ENCODE measurements at places on chromosomes 4 and X.

GRCh38 chrX:97995834-97996233 is 1112.1 kb downstream of the RPA4 start:
- no peak for DNase-seq

- DNase-seq, result no peak
Observed at GRCh38 chr4:151481813-151482212, 72.8 kb downstream of the FHIP1A start.

DNA sequence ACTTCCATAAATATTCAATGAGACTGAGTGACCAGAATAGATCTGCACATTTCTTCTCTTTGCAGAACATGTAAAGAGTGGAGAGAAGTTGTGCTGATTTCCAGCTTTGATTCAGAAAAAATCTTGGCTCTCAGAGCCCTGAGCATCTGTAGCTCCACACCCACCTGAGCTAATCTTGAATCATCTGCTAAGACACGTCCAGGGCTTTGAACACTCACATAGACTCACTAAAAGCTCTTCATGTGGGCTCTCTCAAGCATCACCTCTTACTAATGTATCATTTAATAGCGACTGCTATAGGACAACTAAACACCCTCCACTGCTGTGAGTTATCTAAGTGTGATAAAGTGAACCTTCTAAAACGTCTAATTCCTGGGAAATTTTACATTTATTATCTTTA is 147.7 kb upstream of the GRIA3 start:
- no peak for DNase-seq

GRCh38 chr4:87521319-87521718 is 7.9 kb downstream of the SPARCL1 start:
- no peak for DNase-seq

DNA sequence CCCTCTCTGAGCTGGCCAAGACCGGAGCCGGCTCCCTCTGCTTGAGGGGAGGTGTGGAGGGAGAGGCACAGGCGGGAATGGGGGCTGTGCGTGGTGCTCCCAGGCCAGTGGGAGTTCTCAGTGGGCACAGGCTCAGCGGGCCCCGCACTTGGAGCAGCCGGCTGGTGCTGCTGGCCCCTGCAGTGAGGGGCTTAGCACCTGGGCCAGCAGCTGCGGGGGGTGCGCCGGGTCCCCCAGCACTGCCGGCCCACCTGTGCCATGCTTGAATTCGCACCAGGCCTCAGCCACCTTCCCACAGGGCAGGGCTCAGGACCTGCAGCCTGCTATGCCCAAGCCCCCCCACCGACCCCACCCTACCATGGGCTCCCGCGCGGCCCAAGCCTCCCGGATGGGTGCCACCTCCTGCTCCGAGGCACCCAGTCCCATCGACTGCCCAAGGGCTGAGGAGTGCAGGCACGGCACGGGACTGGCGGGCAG is 602.5 kb downstream of the KCTD8 start:
- DNase-seq, result no peak

GRCh38 chrX:6667048-6667768 is 132.3 kb upstream of the VCX3A start:
- DNase-seq, result no peak

- peak; percentile 77 for DNase-seq
Observed at GRCh38 chr4:4762909-4763821, 96.3 kb upstream of the MSX1 start.

DNA sequence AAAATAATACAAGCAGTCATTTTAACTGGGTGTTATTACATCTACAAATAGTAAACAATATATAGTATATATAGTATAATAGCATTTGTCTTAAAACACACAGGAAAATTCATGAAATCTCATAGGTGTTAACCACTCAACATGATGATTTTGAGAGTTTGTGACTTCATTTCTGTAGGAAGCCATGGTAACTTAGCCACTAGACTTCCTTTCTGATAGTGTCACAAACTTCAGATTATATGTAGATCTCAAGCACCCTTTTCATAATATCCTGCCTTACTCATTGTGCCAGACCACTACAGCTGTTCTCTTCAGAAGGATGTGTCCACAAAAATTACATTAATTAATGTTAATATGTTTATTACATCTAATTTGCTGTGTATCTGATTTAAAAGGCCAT is 1250.6 kb downstream of the ADGRL3 start:
- no peak for DNase-seq

DNA sequence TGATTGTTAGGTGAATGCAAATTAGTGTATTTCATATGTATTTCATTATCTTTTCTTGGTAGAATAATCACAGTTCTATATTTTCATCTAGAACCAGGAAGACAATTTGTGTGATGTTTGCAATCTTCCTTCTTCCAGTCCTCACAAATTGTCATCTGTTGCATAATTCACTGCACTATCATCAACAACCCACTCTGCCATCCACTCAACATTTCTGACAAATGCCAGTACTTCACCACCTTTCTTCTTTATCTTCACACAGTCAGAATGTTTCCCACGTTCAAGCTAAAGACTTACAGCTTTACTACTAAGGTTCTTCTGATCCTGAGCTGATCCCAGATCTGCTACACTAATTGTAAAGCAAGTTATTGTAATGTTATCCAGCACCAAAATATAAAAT is 107.8 kb downstream of the IQCM start:
- DNase-seq, result no peak

DNA sequence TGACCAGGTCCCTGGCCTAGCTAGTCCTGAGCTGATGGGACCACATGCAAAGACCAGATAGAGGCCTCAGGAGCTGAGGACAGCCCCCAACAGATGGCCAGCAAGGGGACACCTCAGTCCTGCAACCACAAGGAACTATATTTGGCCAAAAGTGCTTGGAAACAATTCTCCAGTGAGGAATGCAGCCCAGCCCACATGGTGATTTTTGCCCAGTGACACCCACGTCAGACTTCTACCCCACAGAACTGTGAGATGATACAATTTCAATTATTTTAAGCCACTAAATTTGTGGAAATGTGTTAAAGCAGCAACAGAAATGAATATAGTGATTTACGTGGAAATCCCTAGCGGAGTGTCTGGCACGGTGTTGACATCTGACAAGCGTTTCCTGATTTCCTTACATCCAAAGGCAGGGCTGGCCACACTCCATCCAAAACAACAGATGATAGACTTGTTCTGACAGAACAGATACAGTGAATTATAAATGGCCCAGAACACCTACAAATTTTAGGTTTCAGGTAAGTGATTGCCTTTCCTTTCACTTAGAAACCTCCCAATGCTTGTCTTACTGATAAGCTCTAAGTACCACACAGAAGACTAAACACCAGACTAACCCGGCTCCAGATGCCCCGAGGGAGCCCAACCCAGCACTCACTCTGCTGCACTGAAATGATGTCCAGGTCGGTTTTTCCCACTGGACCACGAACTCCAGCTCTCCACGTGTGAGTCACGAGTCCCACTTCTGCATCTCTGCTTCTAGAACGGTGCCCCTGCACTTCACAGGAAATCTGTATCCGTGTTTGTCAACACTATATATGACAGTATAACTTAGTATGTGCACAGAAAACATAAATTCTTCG is 5.8 kb downstream of the AFAP1 start:
- DNase-seq, result no peak

DNA sequence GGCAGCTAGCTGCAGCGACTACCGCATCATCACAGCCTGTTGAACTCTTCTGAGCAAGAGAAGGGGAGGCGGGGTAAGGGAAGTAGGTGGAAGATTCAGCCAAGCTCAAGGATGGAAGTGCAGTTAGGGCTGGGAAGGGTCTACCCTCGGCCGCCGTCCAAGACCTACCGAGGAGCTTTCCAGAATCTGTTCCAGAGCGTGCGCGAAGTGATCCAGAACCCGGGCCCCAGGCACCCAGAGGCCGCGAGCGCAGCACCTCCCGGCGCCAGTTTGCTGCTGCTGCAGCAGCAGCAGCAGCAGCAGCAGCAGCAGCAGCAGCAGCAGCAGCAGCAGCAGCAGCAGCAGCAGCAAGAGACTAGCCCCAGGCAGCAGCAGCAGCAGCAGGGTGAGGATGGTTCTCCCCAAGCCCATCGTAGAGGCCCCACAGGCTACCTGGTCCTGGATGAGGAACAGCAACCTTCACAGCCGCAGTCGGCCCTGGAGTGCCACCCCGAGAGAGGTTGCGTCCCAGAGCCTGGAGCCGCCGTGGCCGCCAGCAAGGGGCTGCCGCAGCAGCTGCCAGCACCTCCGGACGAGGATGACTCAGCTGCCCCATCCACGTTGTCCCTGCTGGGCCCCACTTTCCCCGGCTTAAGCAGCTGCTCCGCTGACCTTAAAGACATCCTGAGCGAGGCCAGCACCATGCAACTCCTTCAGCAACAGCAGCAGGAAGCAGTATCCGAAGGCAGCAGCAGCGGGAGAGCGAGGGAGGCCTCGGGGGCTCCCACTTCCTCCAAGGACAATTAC is 1.4 kb downstream of the AR start:
- peak; percentile 76 for DNase-seq

DNA sequence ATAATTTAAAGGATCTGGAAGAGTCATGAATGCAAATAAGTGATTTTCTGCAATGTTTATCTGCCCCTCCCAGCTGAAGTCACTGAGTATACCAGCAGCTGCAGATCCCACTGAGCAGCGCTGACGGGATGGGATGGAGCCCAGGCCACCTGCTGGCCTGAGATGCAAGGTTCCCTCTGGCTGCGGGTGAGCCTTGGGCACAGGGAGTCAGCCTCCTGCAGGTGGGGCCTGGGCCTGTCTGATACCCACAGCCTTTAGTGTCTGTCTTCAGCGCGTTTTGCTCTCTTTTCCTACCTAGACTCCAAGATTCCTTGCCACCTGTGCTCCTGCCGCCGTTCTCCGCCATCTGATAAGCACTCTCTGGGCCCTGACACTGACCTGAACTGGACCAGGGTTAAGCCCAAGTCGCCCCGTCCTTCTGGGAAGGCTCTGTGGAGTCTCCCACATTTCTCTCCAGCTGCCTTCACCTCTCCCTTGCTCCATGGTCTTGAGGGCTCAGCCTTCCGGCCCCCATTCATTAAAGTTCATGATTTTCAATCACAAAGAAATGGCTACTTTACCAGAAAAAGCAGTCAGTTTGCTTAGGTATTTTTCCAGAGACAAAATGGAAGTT is 223.1 kb upstream of the FAT1 start:
- DNase-seq, result no peak

- no peak for DNase-seq
Observed at GRCh38 chr4:78057135-78057599, at the start of gene FRAS1. FRAS1 (plus strand) TSS chr4:78057323; CDS start chr4:78058010, 687 bp downstream.

DNA sequence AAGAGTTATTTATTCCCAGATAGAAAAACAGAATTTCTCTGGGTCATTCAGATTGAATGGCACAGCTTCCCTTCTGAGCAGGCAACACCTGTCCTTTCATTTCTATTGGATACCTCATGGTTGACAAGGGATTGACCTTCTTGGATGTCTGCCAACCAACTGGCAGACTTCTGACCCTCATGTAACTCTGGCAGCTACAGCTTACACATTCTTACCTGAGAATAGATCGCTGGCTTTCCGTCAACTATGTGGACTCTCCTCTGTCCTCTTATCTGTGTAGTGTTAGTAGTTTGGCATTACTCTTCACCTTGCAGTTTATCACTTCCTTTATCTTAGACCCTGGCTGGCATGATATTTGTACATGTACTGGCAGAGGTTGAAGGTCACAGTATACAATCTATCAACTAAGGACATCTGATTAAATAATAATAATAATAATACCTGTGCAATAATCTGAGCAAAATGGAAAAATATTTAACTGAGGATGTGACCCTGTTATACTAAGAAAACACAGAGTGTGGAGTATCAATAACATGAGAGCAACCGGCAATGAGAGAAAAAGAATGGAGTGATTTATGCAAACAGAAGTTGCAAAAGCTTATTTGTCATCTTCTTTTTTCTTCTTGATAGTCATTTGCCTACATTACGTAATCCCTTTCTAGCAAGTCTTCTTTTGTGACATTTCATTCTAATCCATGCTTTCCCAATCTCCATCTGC is 1118.2 kb downstream of the ARAP2 start:
- DNase-seq, result no peak

DNA sequence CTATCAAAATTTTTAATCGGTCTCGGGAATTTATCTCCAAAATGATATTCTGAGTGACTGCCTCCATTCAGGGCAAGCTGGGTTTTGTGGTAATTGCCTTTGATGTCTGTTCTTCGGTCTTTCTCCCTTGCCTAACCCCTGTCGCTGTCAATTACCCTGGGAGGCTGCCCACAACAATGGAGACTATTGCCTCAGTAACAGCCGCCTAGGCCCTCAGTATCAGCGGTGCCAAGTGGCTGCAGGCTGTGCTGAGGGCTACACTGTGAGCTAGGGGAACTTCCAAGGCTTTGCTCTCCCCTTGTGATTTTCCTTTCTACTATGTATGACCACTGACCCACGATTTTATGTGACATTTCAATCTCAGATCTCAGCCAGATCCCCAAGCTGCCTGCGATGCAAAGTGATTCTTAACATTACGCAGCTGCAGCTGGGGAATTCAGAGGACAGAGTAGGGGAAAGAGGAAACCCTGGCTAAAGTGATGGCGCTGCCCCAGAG is 36.3 kb upstream of the REST start:
- DNase-seq, result peak; percentile 44

- no peak for DNase-seq
Observed at GRCh38 chr4:52241916-52242315, 190.8 kb downstream of the SPATA18 start.

DNA sequence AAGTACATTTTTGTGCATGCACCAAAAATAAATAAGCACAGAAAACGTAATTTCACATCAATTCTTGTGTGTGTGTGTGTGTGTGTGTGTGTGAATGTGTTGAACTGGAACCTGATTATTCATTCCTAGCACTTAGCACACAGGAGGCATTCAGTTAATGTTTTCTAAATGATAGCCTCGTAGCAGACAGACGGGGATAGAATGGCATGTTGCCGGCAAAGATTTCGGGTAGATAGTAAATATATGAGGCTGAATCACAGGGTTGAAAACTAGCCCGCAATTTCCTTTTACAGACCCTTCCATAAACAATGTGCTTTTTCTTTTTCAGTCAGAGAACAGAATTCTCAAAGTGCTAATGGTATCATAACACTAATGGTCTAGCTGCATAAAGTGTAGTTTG is 13.5 kb downstream of the MAOB start:
- no peak for DNase-seq

GRCh38 chr4:38309471-38309870 is 349.3 kb downstream of the PTTG2 start:
- no peak for DNase-seq

DNA sequence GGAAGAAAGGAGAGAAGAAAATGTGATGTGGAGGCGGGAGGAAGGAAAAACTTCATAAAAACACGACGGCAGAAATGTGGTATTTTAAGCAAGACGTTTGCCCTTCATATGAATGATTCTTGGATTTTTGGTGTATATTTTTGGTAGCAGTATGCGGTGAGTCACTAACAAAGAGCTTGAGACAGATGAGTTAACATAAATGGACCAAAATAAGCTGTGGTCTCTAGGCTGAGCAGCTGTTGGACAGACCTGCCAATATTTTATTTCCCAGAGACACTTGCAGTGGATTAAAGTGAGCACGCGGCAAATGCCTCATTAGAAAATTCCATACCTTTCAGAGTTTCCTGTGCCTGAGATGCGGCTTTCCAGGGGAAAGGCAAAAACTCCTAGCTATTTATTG is 43.1 kb upstream of the RPS6KA3 start:
- no peak for DNase-seq
